ENCODE measurements at places on chromosomes 5 and 9. TPM values are rescaled to one million over a fixed set of nuclear protein-coding genes. Genes with fewer than 3 reads are reported as not detected.

The CDKN2B gene
- 0.10 TPM for total RNA-seq

The FGFR4 gene
- 0.87 TPM for total RNA-seq

The GPSM1 gene
- 10.6 TPM for total RNA-seq

The C5orf52 gene
- total RNA-seq: not detected

The PCDHB7 gene
- not detected for total RNA-seq

The SPAG8 gene
- 1.1 TPM for total RNA-seq

The LCN1 gene
- not detected for total RNA-seq

The ANKRD18B gene
- 0.31 TPM for total RNA-seq

The SHC3 gene
- total RNA-seq: not detected

The FAM174A gene
- total RNA-seq: 8.3 TPM

The PTRH1 gene
- 20.9 TPM for total RNA-seq

The TMEM171 gene
- not detected for total RNA-seq

The C7 gene
- not detected for total RNA-seq

The PPIC gene
- total RNA-seq: not detected

The DBH gene
- total RNA-seq: not detected

The ADAMTS2 gene
- not detected for total RNA-seq

The CCDC112 gene
- 1.8 TPM for total RNA-seq

The SLC34A3 gene
- total RNA-seq: not detected

The SLC28A3 gene
- total RNA-seq: 0.90 TPM

- H3K36me3 ChIP-seq: peaks cover 1% of the 10 kb centered on the region
- no peak overlapping the region for H3K4me3 ChIP-seq
- H3K27ac ChIP-seq: no peak overlapping the region
- H3K4me1 ChIP-seq: peaks cover 4% of the 10 kb centered on the region
- DNase-seq: no peak
- peaks cover 18% of the 10 kb centered on the region for H3K27me3 ChIP-seq
Observed at GRCh38 chr5:7391814-7392692, 3.9 kb upstream of the ADCY2 start.

GRCh38 chr9:34177593-34178435 is 1.0 kb upstream of the UBAP1 start:
- peaks cover 12% of the 10 kb centered on the region for H3K4me1 ChIP-seq
- peak overlapping the region; percentile 96 for H3K27ac ChIP-seq
- H3K27me3 ChIP-seq: no peaks in the 10 kb centered on the region
- no peak for DNase-seq

GRCh38 chr5:1171340-1171941 is 30.0 kb upstream of the SLC6A19 start:
- no peak for DNase-seq
- peaks cover 8% of the 10 kb centered on the region for H3K4me1 ChIP-seq
- no peak overlapping the region for H3K4me3 ChIP-seq
- H3K36me3 ChIP-seq: no peaks in the 10 kb centered on the region
- no peak overlapping the region for H3K27ac ChIP-seq
- peaks cover 6% of the 10 kb centered on the region for H3K27me3 ChIP-seq

GRCh38 chr9:14775917-14776316 is 53.4 kb upstream of the CER1 start:
- no peak overlapping the region for H3K4me3 ChIP-seq
- H3K27me3 ChIP-seq: no peaks in the 10 kb centered on the region
- H3K36me3 ChIP-seq: no peaks in the 10 kb centered on the region
- H3K4me1 ChIP-seq: no peaks in the 10 kb centered on the region

- no peaks in the 10 kb centered on the region for H3K36me3 ChIP-seq
- peaks cover 1% of the 10 kb centered on the region for H3K27me3 ChIP-seq
- DNase-seq: no peak
- no peak overlapping the region for H3K4me3 ChIP-seq
- no peaks in the 10 kb centered on the region for H3K4me1 ChIP-seq
Observed at GRCh38 chr9:8660383-8660782, 860.8 kb upstream of the DMAC1 start.

- no peaks in the 10 kb centered on the region for H3K36me3 ChIP-seq
- H3K4me3 ChIP-seq: peak overlapping the region; percentile 87
- DNase-seq: peak; percentile 27
- peaks cover 13% of the 10 kb centered on the region for H3K27me3 ChIP-seq
Observed at GRCh38 chr9:134066526-134066912, 1.3 kb downstream of the BRD3 start.

GRCh38 chr5:137172258-137172657 is 326.9 kb downstream of the SPOCK1 start:
- no peaks in the 10 kb centered on the region for H3K36me3 ChIP-seq
- DNase-seq: no peak
- H3K27ac ChIP-seq: no peak overlapping the region
- H3K4me3 ChIP-seq: no peak overlapping the region
- H3K27me3 ChIP-seq: peaks cover 2% of the 10 kb centered on the region

DNA sequence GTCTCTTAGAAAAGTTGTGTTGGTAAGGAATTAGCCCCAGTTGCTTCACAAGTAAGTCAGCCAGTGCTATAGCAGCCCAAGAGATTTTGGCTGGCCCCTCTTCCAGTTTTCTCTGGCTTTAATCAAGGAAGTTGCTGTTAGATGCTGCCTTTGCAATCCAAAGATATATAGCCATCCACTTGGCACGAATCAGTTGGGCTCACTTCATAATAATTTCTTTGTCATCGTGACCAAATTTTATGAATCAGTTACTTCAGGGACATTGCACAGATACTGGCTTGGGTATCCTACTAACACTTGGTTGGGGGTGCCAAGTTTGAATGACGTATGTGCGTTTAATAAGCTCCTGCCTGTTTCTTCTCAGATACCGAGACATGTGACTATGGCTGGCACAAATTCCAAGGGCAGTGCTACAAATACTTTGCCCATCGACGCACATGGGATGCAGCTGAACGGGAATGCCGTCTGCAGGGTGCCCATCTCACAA is 81.5 kb downstream of the VCAN start:
- H3K27ac ChIP-seq: no peak overlapping the region
- H3K27me3 ChIP-seq: peaks cover 4% of the 10 kb centered on the region
- H3K4me1 ChIP-seq: no peaks in the 10 kb centered on the region
- H3K36me3 ChIP-seq: no peaks in the 10 kb centered on the region
- no peak for DNase-seq

DNA sequence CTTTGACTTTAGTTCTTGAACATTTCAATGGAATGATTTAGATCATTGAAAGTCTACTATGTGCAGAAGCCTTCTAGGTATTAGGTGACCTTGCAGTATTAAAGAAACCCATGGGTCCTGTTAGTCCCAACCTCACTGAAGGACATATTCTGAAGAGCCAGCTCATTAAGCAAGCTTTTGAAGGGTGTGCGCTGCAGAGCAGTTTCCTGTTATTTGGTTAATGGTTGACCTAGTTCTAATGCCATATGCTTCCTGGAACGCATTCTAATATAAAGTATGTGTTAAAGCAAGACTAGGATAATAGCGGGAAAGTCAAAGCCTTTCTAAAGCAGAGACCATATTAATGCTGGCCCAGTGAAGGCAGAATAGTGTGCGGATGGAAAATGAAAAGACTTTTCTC is 20.1 kb downstream of the ZNF462 start:
- no peaks in the 10 kb centered on the region for H3K4me1 ChIP-seq
- DNase-seq: no peak
- H3K36me3 ChIP-seq: no peaks in the 10 kb centered on the region
- H3K27ac ChIP-seq: no peak overlapping the region

GRCh38 chr5:60640901-60641300 is 59.1 kb downstream of the DEPDC1B start:
- no peak for DNase-seq
- H3K4me3 ChIP-seq: no peak overlapping the region
- no peak overlapping the region for H3K27ac ChIP-seq
- no peaks in the 10 kb centered on the region for H3K4me1 ChIP-seq
- no peaks in the 10 kb centered on the region for H3K27me3 ChIP-seq

DNA sequence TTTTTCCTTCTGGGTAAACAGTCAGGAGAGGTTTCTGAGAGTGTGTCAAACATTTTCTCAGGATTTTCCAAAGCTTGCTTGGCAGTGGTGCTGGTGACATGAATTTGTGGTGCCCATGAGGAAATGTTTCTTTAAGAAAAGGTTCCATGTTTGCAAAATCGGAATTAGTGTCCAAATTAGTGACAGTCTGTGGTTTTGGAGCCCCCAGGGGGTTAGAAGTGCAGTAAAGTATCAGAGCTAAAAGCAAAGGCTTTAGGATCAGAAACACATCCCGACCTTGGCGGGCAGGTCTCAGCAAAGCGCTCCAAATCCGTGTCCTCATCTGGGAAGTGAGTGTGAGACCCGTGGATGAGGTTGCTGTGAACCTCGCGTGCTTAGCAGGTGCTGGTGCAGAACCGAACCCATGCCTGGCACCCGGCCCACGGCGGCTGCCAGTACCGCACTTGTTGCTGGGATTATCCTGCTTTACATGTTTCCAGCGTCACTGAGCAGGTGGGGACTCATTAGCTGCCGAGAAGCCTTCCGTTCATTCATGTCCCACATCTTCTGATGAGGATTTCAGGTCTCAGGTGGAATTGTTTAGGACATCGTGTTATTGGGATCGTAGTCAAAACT is 70.8 kb upstream of the COL5A1 start:
- H3K27ac ChIP-seq: no peak overlapping the region
- DNase-seq: peak; percentile 4
- no peaks in the 10 kb centered on the region for H3K36me3 ChIP-seq
- no peak overlapping the region for H3K4me3 ChIP-seq
- H3K27me3 ChIP-seq: no peaks in the 10 kb centered on the region
- H3K4me1 ChIP-seq: no peaks in the 10 kb centered on the region

DNA sequence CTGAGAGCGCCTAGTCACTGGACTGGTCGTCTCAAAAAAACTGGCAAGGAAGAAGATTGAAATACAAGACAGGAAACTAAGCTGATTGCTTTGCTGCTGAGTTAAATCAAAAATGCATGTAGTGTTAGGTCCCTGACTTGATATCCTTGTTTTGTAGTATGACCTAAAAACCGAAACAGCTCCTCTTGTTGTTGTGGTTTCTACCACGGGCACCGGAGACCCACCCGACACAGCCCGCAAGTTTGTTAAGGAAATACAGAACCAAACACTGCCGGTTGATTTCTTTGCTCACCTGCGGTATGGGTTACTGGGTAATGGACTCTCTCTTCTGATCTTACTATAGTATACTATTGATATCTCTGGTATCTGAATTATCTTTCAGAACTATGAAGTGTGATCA is 4.3 kb downstream of the MTRR start:
- peak overlapping the region; percentile 12 for H3K4me3 ChIP-seq
- DNase-seq: peak; percentile 74
- H3K27ac ChIP-seq: peak overlapping the region; percentile 75
- peaks cover 43% of the 10 kb centered on the region for H3K36me3 ChIP-seq
- H3K4me1 ChIP-seq: peaks cover 74% of the 10 kb centered on the region

GRCh38 chr9:136808806-136809158 is 1.0 kb downstream of the RABL6 start:
- H3K4me3 ChIP-seq: peak overlapping the region; percentile 68
- DNase-seq: no peak
- H3K27me3 ChIP-seq: no peaks in the 10 kb centered on the region
- H3K4me1 ChIP-seq: peaks cover 34% of the 10 kb centered on the region

- no peaks in the 10 kb centered on the region for H3K27me3 ChIP-seq
- DNase-seq: no peak
- peaks cover 51% of the 10 kb centered on the region for H3K36me3 ChIP-seq
- no peak overlapping the region for H3K27ac ChIP-seq
- H3K4me3 ChIP-seq: no peak overlapping the region
Observed at GRCh38 chr5:71652803-71653543, 65.8 kb downstream of the MCCC2 start.

DNA sequence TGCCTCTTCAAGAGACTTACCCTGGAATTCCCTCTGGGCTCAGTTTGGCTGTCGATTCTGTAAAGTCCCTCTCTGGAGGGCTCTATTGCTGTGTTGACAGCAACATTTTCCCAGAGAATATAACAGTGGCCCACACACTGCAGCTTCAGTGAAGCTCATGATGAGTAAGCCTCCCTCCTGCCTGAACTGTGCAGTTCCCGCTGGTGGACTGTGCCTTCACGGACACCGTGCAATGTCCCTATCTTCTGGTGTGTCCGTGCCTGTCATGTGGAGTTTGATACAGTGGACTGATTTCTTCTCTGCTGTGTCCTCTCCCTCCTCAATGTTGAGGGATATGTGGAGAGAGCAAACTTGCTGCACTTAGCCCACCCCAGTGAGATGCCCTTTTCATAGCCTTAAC is 109.0 kb downstream of the NTRK2 start:
- no peak for DNase-seq
- no peak overlapping the region for H3K27ac ChIP-seq
- no peaks in the 10 kb centered on the region for H3K36me3 ChIP-seq
- no peaks in the 10 kb centered on the region for H3K27me3 ChIP-seq
- no peak overlapping the region for H3K4me3 ChIP-seq

- no peak overlapping the region for H3K4me3 ChIP-seq
- no peak for DNase-seq
- H3K4me1 ChIP-seq: peaks cover 7% of the 10 kb centered on the region
- no peaks in the 10 kb centered on the region for H3K27me3 ChIP-seq
- no peaks in the 10 kb centered on the region for H3K36me3 ChIP-seq
Observed at GRCh38 chr5:142870532-142871362, 100.6 kb downstream of the ARHGAP26 start.

- DNase-seq: no peak
- H3K4me1 ChIP-seq: no peaks in the 10 kb centered on the region
- no peak overlapping the region for H3K27ac ChIP-seq
Observed at GRCh38 chr9:124602632-124603031, 95.4 kb upstream of the NR5A1 start.

- no peak for DNase-seq
- no peak overlapping the region for H3K4me3 ChIP-seq
- peaks cover 6% of the 10 kb centered on the region for H3K27me3 ChIP-seq
- H3K36me3 ChIP-seq: no peaks in the 10 kb centered on the region
Observed at GRCh38 chr5:61578858-61579503, 246.9 kb downstream of the ZSWIM6 start.

GRCh38 chr9:106146066-106146840 is 451.9 kb downstream of the TMEM38B start:
- DNase-seq: no peak
- no peaks in the 10 kb centered on the region for H3K27me3 ChIP-seq
- no peak overlapping the region for H3K4me3 ChIP-seq
- H3K27ac ChIP-seq: no peak overlapping the region

- no peaks in the 10 kb centered on the region for H3K27me3 ChIP-seq
- no peak overlapping the region for H3K4me3 ChIP-seq
- H3K36me3 ChIP-seq: no peaks in the 10 kb centered on the region
- no peak for DNase-seq
- no peaks in the 10 kb centered on the region for H3K4me1 ChIP-seq
Observed at GRCh38 chr5:125261505-125262250, 515.2 kb upstream of the ZNF608 start.

DNA sequence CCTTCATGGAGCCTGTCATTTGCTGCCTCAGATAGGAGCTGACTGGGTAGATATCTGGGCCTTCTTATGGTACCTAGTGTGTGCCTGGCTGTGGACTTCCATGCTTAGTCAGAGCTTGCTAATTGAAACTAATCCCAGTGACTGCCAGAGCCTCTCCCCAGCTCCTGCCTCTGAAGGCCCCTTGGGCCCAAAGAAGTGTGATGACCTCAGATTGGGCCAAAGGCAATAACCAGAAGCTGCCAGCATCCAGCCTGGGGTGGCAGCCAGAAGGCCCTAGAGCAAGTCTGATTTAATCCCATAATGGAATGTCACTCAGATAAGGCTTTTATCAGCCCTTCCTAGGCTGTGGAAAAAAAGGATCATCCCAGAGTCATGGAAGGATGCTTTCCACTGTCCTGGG is 17.1 kb upstream of the CDC23 start:
- H3K27ac ChIP-seq: no peak overlapping the region
- no peak overlapping the region for H3K4me3 ChIP-seq
- DNase-seq: no peak
